ENCODE measurements at places on chromosomes 12 and 14.

DNA sequence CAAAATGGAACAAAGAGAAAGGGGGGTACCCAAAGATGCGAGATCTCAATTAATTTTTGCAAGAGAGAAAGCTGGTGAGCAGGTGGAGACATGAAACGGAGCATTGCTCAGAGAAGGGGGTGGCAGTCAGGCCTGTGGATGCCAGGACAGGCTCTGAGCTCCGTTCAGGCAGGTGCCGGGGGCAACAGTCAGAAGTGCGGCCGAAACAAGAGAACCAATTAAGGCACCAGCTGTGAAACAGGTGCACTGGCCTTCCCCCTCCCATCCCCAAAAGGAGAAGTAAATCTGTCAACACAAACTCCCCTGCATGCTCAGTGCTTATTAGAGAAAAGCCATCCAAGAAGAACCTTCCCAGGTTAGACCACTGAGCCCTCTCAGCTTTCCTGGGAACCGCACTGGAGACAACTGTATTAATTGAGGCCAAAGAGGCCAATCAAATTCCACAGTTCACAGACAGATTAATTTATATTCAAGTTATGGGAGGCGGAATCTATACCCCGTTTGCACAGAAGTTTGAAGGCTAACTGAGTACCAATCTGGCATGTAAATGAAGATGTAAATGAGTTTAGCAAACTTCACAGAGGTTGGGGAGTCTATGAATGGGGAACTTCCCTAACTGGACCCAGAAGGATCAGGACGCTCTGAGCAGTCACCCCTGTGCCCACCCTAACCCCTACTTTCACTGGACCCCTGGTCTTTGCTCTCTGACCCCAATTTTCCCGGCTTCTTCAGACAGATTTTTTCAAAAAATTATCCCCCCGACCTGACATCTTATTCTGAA is 20.9 kb downstream of the OAS2 start:
- peak; percentile 39 for DNase-seq

GRCh38 chr12:42291680-42292079 is 34.2 kb downstream of the ZCRB1 start:
- no peak for DNase-seq

GRCh38 chr12:4806439-4807115 is 86.4 kb downstream of the GALNT8 start:
- DNase-seq, result no peak

GRCh38 chr14:93185349-93185720 is 218 bp downstream of the LYSET start:
- DNase-seq, result no peak

DNA sequence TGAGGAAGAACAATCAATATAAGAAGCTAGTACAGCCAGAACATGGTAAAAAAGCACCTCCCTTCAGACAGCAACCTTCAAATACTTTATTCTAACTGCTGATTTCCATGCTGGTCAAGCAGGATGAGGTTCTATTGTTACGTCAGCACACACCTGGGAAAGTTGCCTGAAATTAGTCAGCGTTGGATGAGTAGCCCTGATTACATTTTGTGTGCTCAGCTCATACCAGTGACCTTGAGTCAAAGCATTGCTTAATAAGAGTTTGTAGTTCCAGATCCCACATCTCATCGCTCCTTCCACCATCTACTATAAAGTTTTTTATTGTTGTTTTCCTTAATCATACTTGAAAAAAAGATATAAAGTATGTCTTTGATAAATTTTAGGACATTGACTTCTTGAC is 361.5 kb downstream of the EGLN3 start:
- no peak for DNase-seq

GRCh38 chr12:67276421-67276820 is 7.3 kb downstream of the CAND1 start:
- DNase-seq, result no peak

Measured in memory B cell (primary cell).